ENCODE measurements at places on chromosomes 2 and 18. TPM values are rescaled to one million over a fixed set of nuclear protein-coding genes. Genes with fewer than 3 reads are reported as not detected.

DNA sequence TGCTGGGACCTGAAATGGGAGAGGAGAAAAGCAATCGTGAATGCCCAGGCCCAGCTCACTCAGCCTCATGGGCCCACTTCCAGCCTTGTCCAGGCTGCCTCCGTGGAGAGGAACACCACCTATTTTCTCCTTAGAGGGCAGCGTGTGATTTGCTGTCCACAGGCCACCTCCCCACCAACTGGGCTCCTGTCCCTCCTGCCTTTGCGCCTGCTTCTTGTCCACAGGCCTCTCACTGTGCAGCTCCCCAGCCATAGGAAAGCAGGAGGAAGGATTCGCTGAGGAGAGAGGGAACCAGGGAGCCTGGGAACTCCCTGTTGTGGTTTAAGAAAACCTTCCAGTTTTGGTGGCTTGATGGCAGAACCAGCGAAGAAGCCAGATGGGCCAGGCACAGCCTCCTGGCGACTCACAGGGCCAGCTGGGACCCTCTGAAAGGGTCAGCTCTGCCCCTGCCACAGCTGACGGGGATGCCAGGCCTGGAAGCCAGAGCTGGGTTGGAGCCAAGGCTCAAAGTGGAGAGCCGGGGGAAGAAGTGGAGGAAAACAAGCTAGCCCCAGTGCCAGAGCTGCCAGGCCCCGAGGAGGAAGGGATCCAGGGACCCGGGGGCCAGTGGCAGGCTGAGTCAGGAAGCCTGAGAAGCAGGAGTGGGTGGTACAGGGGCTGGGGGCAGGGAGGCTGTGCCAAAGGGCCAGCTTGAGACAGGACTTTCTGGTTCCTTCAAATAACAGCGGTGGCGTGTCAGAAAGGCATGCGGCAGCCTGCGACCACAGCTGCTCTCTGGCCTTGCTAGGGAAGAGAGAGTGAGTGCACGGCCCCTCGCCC lies 9.9 kb downstream of the TMBIM1 start:
- no peak for DNase-seq

DNA sequence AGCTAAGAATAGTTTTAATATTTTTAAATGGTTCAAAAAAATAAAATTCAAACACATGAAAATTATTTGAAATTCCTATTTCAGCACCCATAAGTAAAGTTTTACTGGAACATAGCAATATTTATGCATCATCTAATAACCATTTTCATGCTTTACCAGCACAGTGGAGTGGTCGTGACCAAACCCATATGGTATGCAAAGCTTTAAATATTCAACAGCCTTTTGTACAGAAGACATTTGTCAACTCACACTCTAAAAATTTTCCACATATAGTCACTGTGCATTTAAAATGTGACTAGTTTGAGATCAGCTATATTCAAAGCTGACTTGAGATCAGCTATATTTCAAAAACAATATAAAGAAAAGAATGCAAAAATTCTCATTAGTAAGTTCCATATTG lies 46.2 kb downstream of the PUM2 start:
- DNase-seq, result no peak

GRCh38 chr18:35835833-35836232 lies 136.6 kb upstream of the RMP24 start:
- DNase-seq, result no peak

DNA sequence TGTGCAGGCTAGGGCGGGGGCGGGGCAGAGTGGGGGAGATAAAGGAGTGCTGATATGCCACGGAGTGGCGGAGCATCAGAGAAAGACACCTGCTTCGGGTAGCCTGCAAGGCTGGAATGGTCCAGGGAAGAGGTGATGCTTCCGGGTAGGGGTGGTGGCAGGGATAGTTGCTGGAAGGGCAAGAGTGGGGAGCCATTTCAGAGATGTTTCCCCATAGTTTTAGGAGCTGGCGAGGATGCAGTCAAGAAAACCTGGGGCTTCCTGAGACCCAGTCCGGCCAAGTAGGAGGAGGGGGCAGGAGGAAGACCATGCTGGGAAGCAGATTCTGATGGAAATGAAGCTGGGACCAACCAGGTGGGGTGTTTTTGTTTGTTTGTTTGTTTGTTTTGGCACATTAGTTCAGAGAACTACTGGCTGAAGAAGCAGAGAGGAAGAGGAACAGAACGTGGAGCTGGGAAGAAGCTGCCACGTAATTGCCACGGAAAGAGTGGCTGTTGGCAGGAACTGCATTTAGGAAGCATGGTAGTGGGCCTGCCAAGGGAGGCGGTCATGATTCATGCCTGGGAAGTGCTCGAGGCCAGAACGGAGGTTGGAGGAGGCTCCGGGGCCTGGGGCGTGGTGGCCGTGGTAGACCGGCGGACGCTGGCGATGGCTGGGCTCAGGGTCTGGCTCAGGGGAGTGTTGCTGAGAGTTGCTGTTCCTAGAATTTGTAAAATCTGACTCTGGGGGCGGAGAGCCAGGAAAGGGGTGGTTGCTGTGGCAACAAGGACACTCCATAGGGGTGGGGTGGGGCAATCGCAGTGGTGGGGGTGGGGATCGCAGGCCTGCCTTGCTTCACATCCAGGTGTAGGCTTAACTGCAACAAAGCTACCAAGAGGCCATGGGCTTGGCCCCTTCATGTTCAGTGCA lies 8.6 kb upstream of the INPP5D start:
- no peak for DNase-seq

DNA sequence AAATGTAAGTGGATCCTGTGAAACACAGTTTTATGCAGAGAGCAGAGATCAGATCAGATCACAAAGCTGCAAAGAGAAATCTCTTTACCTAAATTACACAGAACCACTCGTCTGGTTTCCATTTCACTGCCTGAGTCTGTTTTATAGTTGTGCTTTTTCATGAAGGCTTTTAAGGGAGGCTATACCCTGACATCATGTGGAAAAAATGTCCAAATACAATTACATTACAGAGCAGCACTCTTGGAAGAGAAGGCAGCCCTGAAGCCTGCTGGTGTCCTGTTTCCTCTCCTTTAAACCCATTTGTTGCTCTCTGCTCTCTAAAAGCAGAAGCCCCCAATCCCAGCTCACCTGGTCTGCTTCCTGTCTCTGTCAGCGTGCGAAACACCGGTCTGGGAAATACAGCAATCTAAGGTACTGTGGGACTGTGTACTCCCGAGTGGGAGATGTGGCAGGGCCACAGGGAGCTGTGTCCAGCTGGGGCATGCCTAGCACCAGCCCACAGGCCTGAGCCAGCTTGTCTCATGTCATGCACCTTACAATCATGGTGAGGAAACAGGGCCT lies 24.8 kb upstream of the ZFP36L2 start:
- no peak for DNase-seq

- no peak for DNase-seq
These were observed 70.7 kb downstream of the SPOPL start for GRCh38 chr2:138572318-138572717.

DNA sequence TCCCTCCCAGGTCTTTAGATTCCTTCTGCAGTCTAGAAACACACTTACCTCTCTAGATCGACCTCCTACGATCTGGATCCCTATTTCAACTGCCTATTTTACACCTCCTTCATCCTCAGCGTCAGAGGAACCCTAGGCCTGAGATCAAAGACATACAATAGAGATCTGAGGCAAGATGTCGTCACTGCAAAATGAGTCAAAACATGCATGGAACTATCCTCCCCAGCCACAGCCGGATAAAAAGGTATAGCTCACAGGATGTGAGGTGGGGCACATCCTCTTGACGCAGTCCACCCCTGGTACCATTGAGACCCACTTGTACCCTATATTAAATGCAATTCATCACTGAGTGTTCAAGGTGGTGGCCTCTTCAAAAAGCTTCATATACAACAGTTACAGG lies 63.7 kb upstream of the DNAJC10 start:
- no peak for DNase-seq

DNA sequence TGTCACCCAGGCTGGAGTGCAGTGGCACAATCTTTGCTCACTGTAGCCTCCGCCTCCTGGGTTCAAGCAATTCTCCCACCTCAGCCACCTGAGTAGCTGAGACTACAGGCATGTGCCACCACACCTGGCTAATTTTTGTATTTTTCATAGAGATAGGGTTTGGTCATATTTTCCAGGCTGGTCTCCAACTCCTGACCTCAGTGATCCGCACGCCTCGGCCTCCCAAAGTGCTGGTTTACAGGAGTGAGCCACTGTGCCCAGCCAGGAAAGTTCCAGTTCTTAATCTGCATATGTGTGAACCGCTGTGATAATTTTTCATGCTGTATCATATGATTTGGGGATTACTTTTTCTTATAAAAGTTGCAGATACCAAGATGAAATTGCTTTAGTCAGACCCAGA lies 14.6 kb upstream of the PPP4R1 start:
- no peak for DNase-seq

DNA sequence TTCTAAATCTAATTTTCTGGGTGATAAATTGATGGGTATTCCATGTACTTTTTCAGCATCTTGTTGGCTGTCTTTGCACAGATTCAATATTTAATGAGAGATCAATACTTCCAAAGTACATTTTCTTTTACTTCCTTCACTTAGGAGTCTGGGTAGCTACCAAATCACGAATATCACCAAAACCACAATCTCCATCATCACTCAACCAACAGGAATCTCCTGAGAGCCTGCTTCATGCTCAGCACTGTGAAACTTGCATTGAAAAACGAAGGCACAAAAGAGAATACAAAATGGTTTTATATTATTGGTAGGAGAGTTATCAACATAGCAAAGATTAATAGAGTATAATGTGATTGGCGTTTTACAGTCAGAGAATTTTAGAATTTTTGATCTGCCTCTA lies 261.5 kb upstream of the DSEL start:
- no peak for DNase-seq

DNA sequence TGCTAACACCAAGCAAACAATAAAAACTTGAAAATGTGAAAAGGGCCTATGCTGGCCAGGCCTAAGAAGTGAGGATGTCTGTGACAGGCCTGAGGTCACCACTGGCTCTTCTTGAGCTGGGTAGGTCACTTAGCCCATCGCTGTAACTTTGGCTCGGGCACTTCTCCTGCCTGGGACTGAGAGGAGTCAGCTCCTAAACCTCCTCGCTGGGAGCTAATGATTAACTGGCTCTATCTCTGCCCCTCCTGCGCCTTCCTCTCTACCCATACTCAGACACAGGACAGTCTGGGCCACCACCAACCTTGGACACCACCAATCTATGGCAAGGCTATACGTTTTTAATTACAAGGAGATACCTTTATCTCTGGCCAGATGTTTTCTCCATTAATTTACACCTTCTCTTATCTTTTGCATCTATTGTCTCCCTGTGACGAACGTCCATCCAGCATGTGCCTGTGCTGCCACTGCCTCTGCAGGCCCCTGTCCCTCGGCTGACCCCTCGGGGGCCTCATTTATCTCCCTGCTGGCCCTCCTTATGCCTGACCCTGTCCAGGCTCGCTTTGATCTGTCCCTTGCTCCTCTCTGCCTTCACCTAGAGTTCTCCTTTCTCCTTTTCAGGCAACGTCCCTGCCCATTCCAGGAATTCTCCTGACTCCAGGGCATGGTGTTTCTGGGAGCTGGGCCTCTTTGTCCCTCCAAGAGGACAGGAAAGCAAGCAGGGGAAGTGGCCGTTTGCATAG lies 149.1 kb upstream of the GATA6 start:
- DNase-seq, result no peak

DNA sequence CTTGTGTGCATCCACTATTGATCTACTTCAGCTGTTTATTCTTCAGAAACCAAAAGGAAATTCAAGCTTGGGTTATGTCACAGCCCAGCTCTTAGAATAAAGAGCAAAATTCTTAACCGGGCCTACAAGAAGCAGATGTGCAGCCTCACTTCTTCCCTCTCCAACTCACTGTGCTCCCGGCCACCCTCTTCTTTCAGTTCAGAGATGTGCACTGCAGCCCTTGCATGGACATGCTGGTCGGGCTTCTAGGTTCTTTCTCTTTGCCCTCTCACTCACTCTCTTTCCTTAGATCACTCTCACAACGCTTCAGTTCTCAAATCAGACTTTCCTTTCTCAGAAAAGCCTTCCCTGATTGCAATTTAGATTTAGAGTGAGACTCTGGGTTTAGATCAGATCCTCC lies 104.1 kb downstream of the CHN1 start:
- no peak for DNase-seq

DNA sequence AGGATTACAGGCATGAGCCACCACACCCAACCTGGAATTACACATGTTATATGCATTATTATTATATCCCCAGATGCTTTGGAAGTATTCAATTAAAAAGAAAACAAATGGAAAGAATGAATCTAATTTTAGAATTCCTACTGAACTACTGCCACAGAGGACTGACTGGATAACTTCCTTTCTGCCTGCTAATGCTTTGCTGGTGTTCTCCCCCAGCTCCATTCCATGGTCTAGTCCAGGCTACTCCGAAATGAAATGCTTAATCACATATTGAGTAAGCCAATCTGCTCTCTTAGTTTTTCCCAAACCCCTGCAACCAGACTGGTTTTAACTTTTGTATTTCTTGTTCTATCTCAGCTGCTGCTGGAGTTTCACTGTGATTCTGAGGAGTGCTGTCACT lies 519.1 kb downstream of the SOX11 start:
- no peak for DNase-seq

GRCh38 chr2:207474863-207475485 lies 54.8 kb upstream of the CREB1 start:
- DNase-seq, result peak; percentile 38

The PKDCC gene
- 373 TPM for polyA plus RNA-seq

The GDF7 gene
- 3.2 TPM for polyA plus RNA-seq

The MC2R gene
- polyA plus RNA-seq, result 0.25 TPM

The TNFRSF11A gene
- 3.4 TPM for polyA plus RNA-seq

Measured in left renal cortex interstitium (tissue), 4 donors.